ENCODE measurements at places on chromosomes 5 and 9.

DNA sequence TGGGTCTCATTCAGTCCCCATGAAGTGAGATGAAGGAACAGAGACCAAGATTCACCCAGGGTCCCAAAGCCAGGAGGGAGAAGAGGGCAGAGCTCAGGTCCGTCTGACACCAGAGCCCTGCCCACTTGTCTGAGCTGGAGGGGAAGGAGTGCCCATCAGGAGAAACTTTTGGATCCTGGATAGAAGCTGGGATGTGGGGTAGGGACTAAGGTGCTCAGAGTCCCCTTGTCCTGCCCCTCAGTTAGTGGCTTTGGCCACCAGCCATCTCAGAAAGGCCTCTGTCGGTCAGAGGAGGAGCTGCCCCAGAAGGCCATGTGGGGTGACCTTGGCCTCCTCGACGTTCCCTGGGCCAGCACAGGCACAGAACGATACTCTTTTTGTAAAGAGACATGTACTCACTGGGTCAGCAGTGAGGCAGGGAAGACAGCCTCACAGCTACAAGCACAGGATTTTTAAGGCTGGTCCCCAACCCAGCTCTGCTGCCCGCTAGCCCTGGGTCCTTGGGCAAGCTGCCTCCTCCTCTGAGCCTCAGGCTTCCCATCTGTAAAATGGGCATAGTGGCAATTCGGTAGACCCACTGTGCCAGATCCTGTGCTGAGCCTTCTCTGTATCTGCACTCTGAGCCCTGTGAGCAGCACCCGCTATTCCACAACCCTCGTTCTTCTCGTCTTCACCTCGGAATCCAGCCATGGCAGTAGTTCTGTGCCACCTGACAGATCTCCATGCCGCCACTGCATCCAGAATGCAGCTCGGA lies 49.4 kb downstream of the C9orf50 start:
- DNase-seq: no peak

- no peak for DNase-seq
These were observed 69.3 kb downstream of the HSPA4 start for GRCh38 chr5:133121080-133121479.

DNA sequence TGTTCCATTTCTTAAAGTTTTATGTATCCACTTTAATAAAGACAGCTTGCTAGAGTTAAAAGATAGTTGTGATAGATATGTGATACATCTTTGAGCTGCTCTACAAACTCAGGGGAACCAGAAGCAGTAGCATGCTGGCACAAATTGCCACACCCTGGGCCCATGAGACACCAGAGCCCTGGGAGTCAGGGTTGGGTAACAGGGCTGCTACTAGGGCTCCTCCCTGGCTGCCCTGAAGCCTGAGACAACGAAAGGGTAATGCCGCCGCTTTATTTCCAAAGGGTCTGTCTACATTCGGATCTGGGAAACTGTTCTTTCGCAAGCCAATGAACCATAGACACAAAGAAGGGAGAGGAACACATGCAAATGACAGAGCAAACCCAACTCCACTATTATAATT lies 29.2 kb downstream of the PTPN3 start:
- DNase-seq: no peak

DNA sequence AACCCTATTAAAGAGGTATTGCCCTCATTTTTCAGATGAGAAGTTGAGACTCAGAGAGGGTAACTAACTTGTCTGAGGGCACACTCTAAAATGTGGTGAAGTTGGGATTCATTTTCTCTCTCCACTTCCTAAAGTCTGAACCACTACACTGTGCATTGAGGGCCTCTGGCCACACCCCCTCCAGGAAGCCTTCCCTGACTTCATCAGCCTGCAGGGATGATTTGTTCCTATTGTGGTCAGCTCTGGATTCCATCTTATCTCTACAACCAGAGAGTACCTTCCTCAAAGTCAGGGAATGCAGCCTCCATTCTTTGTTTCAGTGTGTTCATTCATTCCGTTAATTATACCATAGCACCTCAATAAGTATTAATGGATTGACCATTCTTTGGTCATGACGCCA lies 356.0 kb upstream of the PANK3 start:
- no peak for DNase-seq

DNA sequence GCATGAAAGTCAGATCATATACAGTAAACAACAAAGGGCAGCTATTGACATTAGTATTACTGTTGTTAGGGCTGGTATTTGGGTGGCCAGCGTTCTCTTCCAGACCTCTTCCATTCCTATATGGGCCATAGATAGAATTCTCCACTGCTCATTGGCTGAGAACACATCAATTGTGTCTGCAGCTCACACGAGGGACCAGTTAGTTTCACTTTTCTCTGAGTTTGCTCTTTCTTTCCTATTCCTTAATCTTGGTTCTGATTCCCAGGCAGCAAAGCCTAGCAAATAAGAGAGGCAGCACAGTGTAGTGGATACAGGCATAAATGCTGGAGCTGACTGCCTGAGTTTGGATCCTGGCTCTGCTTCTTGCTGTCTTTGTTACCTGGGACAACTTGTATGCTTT lies 476.4 kb downstream of the SPOCK1 start:
- DNase-seq: no peak

DNA sequence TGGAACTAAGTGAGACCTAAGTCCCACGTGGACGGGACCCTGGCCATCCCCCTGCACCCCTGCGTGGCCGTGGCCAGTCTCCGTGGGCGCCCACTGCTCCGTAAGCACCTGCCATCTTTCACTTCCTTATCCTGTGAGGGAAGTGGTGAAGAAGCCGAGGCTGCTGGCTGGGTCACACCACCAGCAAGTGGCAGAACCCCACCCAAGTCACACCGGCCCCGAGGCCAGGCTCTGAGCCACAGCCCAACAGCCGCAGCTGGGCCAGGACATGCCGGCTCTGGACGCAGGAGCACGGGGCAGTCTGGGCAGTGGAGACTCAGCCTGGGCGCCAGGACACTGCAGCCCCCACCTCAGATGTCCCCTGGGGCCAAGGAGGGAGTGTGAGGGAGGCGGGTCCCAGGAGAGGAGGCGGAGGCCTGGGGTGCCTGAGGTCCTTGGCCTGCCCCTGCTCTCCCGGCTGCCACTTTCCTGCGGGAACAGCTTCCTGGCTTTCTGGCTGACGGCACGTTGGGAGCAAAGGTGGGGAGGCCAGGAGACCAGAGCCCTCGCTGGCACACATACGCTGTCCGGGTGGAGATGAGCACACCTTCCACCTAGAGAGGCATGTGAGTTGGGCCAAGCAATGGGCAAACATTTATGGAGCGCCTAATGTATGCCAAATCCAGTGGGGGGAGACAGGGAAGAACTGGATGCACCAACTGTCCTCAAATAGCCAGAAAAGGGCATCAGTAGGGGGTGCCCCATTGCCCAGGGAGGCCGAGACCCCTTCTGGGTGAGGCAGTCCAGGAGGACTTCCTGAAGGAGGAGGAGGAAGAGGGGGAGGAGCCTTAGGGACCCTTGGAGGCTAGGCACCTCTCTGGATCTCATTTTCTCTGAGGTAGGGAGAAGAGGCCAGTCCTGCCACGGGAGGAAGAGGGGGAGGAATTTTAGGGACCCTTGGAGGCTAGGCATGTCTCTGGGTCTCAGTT lies 43.9 kb upstream of the EGFL7 start:
- no peak for DNase-seq

DNA sequence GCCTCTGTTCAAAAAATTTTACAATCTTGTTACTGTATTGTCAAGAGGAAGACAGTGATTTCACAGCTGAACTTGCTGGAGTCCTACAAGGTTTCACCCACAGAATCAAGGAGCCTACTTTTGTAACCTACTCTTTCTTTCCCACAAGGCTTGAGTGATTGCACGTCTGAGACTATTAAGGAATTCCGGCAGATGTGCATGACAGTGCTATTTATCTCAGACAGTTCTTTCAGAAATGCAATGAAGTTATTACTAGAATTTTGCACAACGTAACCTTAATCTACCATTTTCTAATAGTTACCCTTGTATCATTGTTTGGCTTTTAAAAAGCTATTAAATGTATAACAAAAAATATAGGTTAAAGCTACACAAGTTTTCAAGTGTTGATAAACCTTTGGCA lies 400.1 kb downstream of the PTPRD start:
- DNase-seq: no peak

DNA sequence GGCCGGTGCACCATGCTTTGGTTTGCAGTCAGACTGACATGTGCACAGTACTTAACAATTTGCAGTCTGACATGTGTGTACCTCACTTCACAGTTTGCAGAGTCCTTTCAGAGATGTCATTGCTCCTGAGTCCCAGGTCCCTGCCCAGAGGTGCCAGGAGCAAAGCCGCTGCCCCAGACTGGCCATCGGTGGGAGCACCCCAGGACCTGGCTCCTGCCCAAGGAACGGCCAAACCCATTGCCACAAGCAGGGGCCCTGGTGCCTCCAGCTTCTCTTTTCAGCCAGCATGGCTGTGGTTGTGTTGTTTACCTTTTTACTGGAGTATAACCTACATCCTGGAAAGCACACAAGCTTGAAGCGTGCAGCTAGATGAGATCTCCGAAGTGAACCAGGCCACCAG lies 28.6 kb downstream of the RASGEF1C start:
- DNase-seq: no peak

DNA sequence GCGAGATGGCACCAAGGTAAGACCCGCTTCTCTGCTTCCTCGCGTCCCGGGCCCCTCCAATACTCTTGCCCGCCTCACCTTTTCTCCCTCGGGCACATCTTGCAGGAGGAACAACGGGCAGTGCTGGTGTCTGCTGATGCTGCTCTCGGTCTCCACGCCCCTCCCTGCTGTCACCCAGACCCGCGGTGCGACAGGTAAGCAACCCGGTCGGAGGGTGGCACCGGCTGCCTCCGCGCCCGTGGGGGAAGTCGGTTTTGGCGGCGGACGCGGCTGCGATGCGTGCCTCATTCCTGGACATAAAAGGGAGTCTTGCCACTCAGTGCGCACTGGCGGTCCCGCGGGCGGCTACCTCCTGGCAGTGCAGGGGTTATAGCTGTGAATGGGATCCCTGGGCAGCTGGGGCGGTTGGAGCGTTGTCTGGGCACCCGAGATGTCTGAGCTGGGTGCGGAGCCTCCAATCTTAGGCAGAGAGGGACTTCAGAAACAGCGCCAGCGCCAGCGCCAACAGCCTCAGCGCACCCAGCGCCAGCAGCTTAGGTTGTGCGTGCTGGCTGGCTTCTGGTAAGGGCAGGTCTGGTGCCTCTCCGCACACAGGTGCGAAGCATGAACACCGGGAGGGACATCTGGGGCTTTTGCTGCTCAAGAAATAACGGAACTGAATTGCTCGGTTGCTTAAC lies 488 bp downstream of the COL15A1 start:
- peak; percentile 39 for DNase-seq

DNA sequence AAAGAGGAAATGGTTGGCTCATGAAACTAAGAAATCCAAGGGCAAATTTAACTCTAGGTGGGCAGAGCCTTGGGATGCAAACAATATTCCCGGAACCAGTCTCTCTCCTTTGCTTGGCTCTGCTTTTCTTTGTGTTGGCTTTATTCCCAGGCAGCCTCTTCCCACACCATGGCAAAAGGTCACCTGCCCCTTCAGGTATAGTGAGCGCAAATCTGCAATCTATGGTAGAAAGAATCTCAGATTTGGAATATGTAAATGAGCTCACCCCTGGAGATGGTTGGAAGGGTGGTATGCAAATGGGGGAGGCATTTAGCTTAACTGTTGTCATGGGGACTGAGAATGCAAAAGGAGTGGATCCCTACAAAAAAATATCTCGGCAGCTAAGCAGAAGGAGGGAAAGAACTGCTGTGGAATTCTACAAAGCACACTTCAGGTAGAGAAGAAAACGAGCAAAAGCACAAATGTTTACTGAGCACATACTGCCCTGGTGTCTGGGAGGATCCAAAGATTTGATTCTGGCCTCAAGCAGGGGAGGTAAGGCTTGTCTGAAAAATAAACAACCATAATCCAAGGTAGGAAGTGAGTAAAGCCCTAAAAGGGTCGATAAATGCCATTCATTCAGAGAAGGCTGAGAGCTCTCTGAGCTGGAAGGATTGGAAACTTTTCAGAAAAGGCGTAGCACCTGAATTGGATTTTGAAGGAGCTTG lies 139.7 kb downstream of the TLE1 start:
- no peak for DNase-seq

- DNase-seq: no peak
These were observed 162.4 kb downstream of the TTC39B start for GRCh38 chr9:15144622-15145061.

DNA sequence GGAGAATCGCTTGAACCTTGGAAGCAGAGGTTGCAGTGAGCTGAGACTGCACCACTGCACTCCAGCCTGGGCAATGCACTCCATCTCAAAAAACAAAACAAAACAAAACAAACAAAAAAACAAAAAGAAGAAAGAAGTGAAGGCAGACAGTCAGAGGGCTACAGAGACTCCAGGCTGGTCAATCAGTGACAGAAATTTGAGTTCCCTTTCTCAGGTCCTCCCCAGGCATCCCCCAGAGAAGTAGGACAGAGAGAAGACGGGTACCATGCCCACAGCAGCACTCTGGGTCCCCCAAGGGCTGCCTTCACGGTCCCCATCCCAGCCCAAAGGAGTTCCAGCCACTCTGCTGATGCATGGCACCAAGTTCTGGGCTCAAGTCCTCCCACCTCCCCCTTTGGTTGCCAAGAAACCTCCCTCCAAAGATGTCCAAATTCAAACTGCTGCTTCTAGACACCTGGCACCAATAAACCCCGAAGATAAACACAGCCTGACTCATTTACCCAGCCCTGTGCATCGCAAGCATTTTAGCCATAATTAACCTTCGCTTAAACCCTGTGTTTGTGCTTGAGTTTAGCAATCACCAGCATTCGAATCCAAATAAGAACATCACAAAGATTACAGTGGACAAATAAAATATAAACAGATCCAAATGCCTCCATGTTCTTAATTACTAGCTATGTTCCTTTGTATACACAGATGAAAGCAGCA lies 24.0 kb downstream of the SEMA4D start:
- no peak for DNase-seq

GRCh38 chr5:142697356-142698255 lies 11.7 kb upstream of the FGF1 start:
- DNase-seq: no peak

DNA sequence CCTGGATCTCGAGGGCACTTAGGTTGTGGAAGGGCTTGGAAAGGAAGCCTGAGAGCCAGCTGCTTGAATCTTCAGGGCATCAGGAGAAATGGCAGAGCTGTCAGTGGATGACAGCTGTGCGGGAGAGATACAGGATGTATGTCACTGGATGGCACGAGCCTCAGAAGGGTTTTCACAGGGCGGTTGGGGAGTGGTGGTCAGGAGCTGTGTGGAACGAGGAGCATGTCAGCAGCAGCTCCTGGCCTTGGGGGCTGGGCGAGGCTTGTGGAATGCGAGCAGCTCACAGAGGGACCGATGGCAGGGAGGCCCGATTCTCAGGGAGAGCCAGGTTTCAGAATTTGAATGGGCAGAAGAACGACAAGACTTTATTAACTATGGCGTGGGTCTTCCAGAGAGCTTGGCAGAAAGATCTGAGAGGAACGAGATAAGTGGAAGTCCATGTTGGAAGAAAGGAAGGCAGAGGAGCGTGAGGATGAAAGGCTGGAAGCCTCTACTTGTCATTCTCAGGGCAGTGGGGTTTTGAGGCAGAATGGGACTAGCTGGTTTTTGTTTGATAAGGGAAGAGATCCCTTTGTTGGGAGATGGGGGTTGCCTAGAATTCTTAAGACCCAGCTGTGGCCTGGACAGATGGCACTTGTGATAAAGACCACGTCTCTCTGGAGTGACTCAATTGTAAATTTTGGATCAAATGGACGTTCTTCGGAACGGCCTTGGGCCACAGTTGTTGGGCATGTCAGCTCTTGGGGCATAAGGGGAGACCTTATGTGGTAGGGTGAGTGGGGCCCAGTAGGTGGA lies 60.3 kb downstream of the SNX30 start:
- no peak for DNase-seq

All from nephron progenitor cell (in vitro differentiated cells).